ENCODE measurements at places on chromosomes 11 and 22.

GRCh38 chr11:121134741-121135312 is 33.8 kb downstream of the TECTA start:
- DNase-seq: no peak

- peak; percentile 28 for DNase-seq
Observed at GRCh38 chr11:68825571-68825970, 16.1 kb downstream of the CPT1A start.

- no peak for DNase-seq
Observed at GRCh38 chr22:30270832-30271231, 4.2 kb upstream of the OSM start.

- DNase-seq: no peak
Observed at GRCh38 chr11:95867105-95867504, 56.8 kb downstream of the MTMR2 start.

DNA sequence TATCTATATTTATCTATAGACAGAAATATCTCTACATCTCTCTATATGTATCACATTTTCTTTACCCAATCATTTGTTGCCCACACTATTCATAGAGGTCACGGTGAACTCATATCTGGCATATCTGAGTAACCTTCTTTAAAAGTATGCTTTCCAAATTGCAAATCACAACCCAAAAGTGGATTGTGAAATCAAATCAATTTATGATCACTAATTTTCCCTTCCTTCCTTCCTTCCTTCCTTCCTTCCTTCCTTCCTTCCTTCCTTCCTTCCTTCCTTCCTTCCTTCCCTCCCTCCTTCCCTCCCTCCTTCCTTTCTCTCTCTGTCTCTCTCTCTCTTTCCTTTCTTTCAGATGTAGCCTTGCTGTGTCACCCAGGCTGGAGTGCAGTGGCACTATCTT is 448.0 kb upstream of the CCDC90B start:
- no peak for DNase-seq

DNA sequence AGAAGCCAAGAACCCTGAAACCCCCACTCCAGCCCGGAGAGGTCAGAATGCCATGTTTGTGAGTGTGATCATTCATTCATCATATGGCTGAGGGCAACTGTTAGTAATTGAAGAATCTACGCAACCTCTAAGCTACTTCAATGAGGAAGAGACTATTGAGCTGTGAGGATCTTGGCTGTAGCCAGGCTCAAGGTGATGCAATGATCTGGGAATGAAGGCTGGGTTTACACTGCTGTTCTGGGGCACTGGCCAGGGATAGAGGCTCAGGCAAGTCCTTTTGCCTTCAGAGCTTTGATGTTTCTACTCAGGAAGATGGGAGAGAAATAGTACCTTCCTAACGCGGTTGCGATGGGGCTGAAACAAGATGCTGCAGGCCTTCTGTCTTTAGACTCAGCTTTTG is 12.9 kb downstream of the CRYBB2 start:
- DNase-seq: no peak

DNA sequence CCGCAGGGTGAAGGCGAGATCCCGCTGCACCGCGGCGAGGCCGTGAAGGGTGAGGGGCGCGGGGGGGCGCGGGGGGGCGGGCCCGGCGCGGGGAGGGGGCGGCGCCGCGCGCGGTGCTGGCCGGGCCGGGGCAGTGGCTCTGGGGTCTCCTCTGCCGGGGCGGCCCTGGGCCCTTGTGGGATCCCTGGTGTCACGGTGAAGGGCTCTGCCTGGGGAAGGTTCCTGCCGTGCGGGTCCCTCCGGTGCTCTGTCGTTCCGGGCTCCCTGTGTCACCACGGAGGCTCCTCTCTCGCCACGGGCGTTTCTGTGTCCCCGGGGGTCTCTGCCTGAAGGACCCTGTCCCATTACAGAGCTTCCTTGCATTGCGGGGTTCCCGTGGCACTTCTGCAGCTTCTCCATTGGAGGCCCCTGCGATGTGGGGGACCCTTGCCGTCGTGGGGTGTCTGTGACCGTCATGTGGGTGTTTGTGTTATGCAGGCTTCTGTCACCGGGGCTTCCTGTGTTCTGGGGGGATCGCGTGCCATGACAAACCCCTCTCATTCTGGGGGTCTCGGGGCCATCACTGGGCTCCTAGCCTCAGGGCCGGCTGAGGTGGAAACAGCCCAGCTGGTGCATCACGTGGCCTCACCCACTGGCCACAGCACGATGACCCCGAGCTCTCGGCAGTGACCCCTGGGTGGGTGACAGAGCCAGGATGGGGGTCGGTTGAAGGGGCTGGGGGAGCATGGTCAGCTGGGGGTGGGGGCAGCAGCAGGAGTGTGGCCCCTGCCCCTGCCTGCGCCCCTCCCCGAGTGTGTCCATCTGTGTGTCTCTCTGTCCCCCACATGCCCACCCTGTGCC is 25.3 kb downstream of the SHANK3 start:
- no peak for DNase-seq

DNA sequence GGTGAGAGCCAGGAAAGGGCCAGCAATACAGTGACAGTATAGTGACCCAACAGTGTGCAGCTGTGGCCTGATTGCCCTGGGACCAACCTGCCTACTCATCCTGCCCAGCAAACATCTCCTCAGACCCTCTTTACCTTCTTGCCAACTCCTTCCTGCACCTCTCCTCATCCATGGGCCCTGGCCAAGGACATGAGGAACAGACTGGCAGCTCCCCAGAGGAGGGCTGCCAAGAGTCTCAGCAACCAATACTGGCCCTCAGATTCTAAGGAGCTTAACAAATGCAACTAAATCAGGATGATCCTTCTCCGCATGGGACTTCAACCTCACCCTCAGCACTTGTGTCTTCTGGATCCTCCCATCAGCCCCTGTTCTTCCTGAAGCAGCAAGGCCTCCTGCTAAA is 77.0 kb downstream of the RPL27A start:
- no peak for DNase-seq

DNA sequence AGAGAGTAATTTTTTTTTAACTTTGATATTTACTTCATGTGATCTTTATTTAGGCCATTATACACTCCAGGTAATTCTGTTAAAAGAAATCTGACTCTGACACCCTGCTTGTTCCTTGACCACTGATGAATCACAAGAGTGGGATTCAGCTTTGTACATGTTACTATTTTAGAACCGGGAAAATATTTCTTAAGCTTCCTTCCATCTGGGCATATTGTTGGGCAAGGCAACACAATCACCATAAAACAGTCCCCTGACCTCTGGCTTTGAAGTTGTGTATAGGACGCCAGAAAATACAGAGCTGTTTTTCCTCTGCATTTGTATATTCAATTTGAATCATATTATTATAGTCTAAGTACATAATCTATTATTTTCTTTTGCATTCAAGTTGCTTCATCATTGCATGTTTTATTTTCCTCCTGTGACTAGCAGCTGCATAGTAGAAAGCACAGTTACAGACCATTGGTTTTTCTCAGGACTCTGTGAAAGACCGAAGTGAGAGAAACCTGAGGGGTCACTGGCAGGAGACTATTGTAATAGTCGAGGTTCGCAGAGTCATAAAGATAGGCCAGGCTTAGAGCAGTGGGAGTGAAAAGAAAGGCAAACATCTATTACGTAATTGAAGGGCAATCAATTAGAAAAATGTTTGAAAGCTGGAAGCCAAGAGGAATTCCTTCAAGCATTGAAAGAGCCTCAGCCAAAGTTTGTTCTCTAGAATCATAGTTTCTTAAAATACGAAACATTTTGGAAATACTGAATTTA is 51.8 kb upstream of the SLC36A4 start:
- no peak for DNase-seq

GRCh38 chr11:39641751-39642150 is 1817.7 kb downstream of the LRRC4C start:
- no peak for DNase-seq

GRCh38 chr11:69948256-69949141 is 129.3 kb upstream of the FGF3 start:
- no peak for DNase-seq

DNA sequence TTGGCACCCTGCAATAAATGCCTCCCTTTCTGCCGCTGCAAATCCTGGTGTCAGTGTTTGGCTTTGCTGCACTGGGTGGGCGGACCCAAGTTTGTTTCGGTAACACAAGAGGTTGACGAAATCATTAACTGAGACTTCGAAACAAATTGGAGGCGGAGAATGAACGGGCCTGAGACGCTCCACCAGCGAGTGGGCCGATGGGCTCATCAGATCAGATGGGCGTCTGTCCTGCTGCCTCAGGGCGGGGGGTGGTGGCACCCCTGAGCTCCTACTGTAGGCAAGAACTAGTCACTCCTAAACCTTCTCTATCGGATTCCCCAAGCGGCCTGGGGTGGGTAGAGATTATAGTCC is 918 bp upstream of the CAPN5 start:
- peak; percentile 43 for DNase-seq

DNA sequence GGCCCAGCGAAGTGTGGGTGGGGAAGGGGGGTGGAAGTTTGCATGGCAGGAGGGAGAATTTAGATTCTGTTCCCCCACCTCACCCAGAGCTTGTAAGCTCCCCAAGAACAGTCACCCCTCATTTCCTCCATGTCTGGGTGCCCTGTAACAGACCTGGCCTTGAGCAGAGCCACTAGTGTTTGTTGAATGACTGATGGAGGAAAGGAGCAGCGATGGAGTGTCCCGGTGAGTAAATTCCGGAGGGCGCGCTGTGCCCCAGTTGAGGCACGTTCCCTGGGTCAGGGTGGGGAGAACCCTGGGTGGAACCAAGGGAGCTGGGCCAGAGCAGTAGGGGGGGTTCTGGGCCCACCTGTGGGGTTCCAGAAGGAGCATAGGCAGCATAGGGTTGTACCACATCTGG is 827 bp downstream of the NAALADL1 start:
- DNase-seq: no peak

DNA sequence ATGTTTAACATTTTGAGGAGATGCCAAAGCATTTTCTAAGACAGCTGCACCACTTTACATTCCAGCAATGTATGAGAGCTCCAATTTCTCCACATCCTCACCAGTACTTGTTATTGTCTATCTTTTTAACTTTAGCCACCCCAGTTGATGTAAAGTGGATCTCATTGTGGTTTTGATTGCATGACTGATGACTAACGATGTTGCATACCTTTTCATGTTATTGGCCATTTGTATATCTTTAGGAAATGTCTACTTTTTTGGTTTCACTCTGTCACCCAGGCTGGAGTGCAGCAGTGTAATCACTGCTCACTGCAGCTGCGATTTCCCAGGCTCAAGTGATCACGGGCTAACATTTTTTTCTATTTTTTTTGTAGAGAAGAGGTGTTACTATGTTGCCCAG is 8.9 kb downstream of the TTC28 start:
- no peak for DNase-seq

DNA sequence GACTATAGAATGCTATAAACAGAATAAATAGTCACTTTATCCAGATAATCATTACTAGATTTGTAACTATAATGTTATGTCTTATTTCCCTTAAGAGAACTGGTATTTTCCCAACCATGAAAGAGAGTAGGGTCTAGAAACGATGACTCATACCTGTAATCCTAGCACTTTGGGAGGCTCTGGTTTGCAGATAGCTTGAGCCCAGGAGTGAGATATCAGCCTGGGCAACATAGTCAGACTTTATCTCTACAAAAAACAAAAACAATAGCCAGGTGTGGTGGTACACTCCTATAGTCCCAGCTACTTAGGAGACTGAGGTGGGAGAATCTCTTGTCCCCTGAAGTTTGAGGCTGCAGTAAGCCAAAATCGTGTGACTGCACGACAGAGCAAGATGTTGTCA is 30.9 kb downstream of the OR52A5 start:
- no peak for DNase-seq

DNA sequence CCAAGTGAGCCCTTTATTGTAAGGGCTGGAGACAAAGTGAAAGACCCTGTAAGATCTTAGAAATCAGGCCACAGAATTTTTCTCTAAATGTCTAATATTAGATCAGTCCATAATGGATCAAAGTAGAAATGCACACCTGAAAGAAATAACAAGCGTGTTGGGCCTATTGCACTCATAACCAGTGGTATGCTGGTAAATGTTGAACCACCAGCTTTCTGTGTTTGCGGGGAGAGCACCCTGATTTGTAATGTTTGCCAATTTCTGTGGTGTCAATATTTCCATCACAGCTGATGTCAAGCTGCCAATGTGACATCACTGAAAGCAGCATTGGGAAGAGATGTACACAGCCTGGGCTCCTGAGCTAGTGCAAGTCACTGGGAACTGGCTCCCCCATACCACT is 46.2 kb downstream of the ENDOD1 start:
- DNase-seq: no peak

GRCh38 chr11:15938121-15938611 is 418.2 kb downstream of the SOX6 start:
- no peak for DNase-seq

- DNase-seq: peak; percentile 60
Observed at GRCh38 chr11:131910523-131911387, 540.3 kb downstream of the NTM start.

GRCh38 chr11:13184295-13184794 is 93.2 kb upstream of the BMAL1 start:
- no peak for DNase-seq

GRCh38 chr22:44242946-44243724 is 62.4 kb downstream of the PARVG start:
- no peak for DNase-seq

DNA sequence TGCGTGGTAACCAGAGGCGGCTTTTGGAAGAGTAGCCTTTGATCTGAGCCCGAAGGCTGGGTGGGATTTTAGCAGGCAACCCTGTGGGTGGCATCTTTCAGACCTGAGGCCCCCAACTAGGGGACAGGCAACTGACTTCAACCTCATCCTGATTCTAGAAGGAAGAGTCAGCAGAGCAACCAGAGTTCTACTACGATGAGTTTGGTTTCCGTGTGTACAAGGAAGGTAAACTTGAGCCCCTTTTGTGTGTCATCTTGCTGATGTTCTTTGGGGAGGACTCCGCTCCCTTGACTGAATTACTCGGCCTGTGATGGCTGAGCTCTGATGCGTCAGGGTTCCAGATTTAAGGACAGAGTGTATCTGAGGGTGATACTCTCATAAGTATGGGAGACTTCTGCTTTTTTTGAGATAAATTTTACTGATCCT is 31.6 kb downstream of the SGSM3 start:
- DNase-seq: no peak

- DNase-seq: no peak
Observed at GRCh38 chr11:95816037-95816436, 25.7 kb downstream of the CEP57 start.

DNA sequence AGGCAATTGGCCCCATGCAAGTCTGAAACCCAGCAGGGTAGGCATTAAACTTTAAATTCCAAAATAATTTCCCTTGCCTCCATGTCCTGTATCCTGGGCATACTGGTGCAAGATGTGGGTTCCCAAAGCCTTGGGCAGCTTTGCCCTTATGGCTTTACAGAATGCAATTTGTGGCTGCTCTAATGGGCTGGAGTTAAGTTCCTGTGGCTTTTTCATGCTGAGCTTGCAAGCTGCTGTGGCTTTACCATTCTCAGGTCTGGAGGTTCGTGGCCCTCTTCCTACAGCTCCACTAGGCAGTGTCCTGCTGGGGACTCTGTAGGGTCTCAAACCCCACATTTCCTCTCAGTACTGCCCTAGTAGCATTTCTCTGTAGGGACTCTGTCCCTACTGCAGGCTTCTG is 15.0 kb upstream of the BIRC3 start:
- DNase-seq: no peak

DNA sequence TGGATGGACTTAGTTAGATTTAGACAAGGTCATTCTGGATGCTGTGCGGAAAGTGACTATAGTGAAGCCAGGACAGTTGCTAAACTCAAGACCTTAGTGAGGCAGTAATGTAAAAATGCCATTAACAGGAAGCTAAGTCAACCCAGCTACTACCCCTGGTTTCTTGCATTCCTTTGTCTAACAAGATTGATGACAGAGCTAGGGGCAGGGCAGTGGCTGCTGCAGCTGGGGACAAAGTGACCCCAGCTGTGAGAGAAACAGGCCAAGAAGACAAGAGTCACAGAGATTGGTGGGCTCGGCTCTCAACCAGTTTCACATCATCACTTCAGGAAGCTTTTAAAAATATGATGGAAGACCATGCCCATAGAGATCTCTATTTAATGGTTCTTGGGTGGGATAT is 110.4 kb upstream of the POU2AF2 start:
- no peak for DNase-seq

Data from NCI-H510A treated with DMSO at 0.1 percent for 48 hours (cell line).